ENCODE measurements at places on chromosomes 4 and X.

- DNase-seq = no peak
These were observed 2.6 kb upstream of the WWC2 start for GRCh38 chr4:183096276-183096965.

DNA sequence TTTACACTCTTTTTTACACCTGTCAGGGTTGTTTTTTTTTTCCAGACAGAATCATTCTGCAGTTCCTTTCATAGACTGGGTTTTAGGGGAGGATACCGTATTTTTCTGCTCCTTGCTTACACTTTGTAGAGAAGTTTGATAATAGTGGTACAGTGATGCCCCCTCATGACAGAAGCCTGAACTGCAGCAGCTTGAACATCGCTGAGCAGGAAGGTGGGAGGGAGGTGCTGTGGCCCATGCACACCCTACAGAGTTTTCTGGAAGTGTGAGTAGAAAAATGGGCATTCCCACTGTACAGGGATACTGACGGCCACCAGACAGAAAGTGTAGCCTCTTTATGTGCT lies 54.5 kb downstream of the RAB40A start:
- DNase-seq = peak; percentile 77

GRCh38 chr4:150983851-150984250 lies 31.2 kb downstream of the LRBA start:
- no peak for DNase-seq

- DNase-seq = no peak
These were observed 83.6 kb upstream of the PGRMC2 start for GRCh38 chr4:128371001-128371777.

GRCh38 chrX:110847334-110847733 lies 51.7 kb upstream of the CHRDL1 start:
- DNase-seq = peak; percentile 43

DNA sequence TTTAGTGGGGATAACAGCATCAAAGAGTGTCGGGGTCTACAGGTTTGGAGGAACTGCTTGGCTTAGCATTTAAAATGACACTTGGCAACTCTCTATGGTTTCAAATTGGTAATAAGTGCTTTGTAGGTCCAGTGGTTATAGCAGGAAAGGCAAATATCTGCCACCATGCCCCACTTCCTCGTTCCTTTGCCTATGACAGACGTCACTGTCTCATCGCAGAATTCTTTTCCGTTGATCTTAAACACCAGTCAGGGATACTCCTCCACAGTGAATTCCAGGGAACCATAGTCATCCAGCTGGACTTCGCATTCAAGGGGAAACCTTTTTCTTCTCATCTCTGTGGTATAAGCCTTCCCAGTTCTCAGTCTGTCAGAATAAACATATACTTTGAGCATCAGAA lies 319.1 kb downstream of the GPAT3 start:
- no peak for DNase-seq

- no peak for DNase-seq
These were observed 100.8 kb upstream of the PLS3 start for GRCh38 chrX:115459883-115460880.

- no peak for DNase-seq
These were observed 25.6 kb upstream of the DAPP1 start for GRCh38 chr4:99790796-99791617.

- no peak for DNase-seq
These were observed 56.1 kb upstream of the BRS3 start for GRCh38 chrX:136431625-136432024.

GRCh38 chr4:103204111-103204510 lies 6.0 kb upstream of the CENPE start:
- DNase-seq = no peak

DNA sequence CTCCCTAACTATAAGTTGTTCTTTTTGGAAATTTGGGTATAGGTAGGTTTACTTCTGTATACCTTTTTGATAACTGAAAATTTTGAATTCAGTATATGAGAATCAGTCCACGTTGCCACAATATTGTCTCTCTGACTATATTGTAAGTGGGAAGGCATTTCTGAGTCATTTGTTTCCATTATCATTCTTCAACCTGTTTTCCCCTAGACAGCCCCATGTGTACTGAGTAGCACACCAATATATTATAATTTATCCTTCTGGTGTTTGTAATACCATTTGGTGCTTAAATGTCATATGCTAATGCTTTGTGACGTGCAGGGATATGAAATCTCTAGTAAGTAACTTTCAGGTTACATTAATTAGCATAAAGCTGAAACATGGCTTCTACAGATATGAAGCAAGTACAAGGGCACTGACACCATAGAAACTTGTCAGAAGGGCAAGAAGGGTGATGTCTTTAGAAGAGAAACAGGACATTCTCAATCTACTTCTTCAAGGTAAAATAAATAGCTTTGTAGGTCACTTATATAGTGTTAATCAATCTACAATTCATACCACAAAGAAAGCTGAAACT lies 27.7 kb downstream of the PAK3 start:
- DNase-seq = no peak

GRCh38 chr4:98584265-98584664 lies 74.1 kb downstream of the TSPAN5 start:
- DNase-seq = no peak

All from CD4-positive, alpha-beta T cell treated with Interleukin-10 for 1 hour (primary cell).